ENCODE measurements at places on chromosomes 3 and 15.

DNA sequence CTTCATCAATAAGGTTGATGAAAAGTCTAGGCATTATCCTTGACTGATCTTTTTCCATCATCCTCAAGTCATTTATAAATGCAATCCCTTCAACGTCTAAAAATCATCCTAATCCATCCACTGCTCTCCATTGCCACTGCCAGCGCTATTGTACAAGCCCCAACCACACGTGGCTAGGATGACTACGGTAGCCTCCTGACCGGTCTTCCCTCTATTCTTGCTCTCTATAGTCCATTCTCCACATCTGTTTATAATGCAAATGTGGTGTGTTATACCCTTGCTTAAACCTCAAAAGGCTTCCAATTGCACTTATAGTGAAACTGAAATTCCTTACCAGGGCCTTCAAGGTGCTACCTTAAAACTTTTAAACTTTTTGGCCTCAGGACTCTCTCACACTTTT lies 410.6 kb upstream of the ADAMTS9 start:
- DNase-seq, result no peak

- no peak for DNase-seq
Observed at GRCh38 chr3:40997711-40998519, 201.4 kb upstream of the CTNNB1 start.

- DNase-seq, result peak; percentile 14
Observed at GRCh38 chr3:64530434-64531049, 157.3 kb downstream of the ADAMTS9 start.

DNA sequence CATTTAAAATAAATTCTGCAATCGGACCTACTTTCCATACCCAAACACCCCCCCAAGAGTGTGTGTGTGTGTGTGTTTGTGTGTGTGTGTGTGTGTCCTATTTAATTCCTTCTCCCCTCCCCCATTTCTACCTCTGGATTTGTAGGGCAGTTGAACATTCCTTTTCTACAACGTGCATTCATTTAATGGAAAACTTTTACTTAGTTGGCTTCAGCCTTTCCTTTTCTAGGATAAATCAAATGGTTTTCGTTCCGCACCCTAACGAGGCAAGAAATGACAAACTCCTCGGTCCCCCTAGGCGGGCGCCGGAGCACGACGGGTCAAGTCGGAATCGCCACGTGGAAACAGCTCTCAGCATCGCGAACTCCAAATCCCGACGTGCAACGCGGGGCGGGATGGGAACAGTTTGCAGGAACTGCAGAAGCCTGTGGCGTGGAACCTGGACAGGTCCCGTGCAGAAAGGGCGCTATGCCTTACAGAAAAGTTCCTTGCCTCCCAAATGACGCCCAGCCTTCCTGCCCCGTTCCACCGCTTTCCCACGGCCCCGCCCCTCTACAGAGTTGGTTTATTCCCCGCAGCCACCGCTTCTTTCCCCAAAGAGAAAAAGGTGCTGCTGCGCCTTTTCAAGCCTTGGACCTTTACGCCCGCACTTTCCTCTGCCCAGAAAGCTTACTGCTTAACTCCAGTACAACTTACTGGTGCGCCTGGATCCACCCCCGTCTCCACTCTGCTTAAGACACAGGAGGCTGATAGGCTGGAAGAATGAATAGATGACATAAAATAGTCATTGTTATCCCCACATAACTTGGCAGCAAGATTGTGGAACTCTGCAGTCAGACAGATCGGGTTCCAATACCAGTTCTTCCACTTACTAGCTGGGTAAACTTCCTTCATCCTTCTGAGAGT lies 1.1 kb upstream of the EIF2B5 start:
- DNase-seq, result peak; percentile 7
